ENCODE measurements at places on chromosomes 4 and X.

DNA sequence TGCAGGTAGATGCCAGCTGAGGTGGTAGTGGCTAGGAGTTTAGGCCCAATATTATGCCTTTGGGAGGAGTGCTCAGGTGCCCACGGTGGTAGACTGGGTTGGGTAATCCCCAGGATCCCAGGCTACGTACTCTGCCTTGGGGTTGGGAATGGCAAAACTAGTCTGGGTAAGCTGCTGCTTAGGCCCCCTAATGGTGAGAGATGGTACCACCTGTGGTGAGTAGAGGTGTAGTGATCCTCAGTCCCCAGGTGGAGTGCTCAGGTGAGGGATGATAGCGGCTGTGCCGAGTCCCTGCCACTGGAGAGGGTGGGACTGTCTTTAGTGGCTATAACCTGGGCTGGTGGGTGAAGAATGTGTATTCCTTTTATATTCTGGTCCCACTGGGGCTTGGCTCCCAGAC, 75.2 kb downstream of the IL1RAPL2 start:
- no peak for DNase-seq

DNA sequence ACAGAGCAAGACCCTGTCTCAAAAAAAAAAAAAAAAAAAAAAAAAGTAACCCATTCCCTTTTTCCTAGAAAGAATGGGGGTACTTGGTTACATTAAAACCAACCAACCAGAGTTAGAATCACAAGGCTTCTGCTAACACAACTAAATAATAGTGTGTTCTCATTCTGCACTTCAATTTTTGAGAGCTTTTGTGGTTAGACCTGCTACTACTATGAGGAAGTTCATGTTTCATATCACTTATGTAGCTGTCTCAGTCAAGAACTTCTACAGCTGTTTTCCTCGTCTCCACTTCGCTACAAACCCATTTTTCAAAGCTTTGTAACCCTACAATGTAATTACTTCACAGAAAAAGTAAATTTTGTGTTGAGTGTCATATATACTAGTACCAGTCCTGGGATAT, 58.3 kb downstream of the PDHA2 start:
- no peak for DNase-seq

GRCh38 chrX:57447856-57448255, 144.0 kb upstream of the ZXDB start:
- peak; percentile 16 for DNase-seq

GRCh38 chr4:175277816-175278215, 359.7 kb downstream of the ADAM29 start:
- DNase-seq = no peak

DNA sequence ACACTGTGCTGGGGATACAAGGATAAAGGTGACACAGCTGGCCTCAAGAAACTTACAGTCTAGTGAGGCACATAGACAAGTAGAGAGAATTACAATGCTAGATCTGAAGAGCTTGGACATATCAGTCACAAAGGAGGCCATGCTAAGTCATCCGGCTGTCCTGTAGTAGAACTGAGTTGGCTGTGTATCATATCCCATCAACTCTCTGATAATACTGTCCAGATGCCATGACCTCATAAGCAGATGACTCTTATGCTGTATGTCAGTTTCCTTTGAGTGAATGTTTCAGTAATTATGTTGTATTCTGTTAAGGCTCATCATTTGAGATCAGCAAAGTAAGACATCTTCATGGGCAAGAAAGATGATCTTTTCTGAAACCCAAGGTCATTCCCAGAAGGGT, 442.9 kb downstream of the MID1IP1 start:
- DNase-seq = no peak

- no peak for DNase-seq
These were observed at the start of gene DCAF12L1 for GRCh38 chrX:126552313-126553022. DCAF12L1 (minus strand) TSS chrX:126552814; CDS start chrX:126552608, 206 bp downstream.

DNA sequence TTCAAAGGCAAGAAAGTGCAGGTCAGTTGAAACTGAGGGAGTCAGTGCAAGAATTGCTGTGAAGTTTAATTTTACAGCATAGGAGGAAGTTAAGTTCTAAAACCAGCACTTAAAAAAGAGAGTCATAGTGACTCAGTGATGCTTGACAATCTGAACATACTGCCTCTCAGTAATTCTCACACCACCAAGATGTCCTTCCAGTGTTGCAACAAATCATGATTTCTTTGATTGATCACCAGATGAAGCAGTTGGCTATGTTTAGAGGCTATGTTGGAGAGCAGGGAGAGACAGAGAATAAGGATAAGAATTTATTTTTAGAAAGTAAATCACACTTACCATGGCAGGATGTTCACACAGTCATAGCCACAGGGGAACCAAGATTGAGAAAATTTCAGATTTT, 13.2 kb downstream of the TRIM2 start:
- no peak for DNase-seq

DNA sequence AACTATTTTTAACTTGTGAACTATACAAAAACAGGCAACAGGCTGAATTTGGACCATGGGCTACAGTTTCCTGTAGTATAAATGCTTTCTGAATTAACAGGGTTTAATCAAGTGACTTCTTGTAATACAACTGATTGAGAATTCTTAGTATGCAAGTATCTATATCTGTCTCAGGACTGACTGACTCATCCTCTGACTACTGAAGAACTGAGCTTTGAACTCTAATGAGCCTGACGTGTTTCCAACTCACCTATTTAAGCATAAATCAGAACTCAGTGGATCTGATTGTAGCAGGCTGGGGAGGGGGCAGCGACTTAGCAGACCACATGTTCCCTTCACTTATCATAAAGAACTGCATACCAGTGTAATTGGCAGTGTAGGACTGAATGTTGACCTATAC, 7.8 kb downstream of the SPATA4 start:
- DNase-seq = peak; percentile 84

DNA sequence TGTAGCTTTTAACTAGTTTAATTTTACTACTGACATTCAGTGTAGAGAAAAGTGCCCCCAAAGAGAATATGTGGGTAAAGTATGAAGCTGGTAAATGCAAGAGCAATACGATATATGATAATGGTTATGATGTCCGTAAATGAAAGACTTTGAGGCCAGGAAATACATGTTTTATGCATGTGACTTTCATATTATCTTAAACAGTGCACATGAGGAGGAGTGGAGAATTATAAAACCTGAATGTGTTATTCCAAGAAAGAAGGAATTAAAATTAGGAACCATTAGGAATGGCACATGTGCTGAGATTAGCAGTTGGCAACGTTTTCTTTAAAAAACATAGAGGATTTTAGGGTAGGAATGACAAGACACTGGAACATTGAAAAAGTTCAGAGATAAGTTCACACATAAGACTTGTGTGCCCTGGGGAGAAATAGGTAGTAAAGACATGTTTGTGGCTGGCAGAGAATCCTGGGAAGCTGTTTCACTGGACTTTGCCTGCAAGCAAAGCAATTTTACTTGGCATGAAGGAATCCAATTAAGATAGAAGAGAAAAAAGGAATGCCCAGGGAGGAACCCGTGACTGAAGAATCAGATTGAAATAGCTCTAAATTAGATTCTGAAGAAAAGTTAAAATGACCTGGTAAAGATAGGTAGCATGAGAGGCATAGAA, 20.0 kb downstream of the GK start:
- no peak for DNase-seq

- DNase-seq = no peak
These were observed 1.9 kb downstream of the GASK1B start for GRCh38 chr4:158170691-158171561.

DNA sequence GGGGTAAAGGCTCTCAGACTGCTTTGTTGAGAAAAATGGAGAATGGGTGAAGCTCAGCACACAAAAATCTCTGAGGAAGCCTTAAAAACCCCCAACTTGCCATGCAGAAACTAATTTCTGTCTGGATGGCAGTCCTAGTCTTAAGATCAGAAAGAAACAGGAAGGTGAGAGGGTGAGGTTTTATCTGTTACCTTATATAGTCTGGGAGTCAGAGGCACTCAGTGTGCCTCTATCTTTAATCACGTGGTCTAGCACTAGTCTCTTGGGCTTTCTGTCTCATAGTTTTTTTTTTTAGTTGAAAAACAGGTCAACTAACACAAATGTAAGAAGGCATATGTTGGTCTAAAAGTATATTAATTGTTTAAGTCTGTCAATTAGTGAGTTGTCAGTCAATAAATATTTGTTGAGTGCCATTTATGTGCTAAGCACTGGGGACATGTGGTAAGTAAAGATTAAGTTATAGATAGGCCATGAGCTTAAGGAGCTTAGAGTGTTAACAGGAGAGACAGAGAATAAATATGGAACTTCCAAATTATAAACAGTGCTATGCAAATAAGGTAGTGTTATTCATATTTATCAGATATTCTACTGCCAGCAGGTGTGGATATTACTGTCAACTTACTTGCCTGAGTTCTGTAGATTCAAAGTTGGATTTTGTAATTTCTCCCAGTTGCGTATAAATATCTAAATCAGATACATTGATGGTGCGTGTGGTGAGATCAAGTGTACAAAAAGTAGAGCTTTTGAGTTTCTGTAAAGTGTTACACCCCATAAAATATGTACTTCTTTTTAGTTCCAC, 7.0 kb downstream of the CYBB start:
- no peak for DNase-seq

GRCh38 chr4:150457802-150458201, 124.1 kb upstream of the MAB21L2 start:
- peak; percentile 21 for DNase-seq

GRCh38 chr4:130147641-130148040, 1051.7 kb downstream of the C4orf33 start:
- no peak for DNase-seq

- DNase-seq = peak; percentile 61
These were observed 9.7 kb downstream of the RAP2C start for GRCh38 chrX:132209527-132209926.

DNA sequence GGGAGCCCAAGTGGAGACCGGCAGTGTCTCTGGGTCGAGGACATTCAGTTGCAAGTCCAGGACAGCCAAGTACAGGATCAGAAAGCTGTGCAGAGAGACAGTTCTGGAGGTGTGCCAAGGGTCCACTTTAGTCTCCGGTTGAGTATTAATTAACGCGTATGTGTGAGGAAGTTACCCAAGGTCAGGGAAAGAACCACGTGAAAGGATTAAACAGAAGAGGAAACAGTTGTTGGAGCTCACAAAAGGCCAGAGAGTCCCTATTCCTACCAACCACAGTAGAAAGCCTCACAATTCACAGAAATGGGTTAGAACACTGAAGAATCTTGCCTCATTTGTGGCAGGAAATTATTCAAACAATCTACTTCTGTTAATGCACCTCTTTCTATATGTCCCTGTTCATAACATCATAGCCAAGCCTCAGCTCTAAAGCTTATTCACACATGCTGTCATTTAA, 17.9 kb upstream of the NSUN7 start:
- no peak for DNase-seq

- DNase-seq = no peak
These were observed 5.4 kb downstream of the TBC1D1 start for GRCh38 chr4:37896206-37896860.

- peak; percentile 40 for DNase-seq
These were observed 969.5 kb downstream of the PCDH18 start for GRCh38 chr4:136562834-136563233.

DNA sequence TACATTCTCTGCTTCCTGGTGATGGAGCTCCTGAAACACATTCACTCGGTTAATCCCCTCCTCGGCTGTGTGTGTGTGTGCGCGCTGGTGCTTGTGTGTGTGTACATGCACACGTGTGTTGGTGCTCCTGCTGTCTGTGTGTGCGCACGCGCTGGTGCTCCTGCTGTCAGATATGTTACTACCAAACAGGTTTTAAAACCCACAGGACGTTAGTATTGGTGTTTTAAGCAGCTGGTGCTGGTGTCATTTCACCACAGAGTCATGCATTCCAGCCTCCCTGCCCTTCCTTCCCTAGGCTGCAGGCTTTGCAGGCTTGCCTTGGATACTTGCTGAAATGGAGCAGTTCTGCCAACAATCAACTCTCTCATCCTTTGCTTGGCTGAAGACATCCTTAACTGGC, 48.1 kb upstream of the CPLX1 start:
- no peak for DNase-seq

Measured in iris pigment epithelial cell (primary cell).